ENCODE measurements at places on chromosomes 1 and 21. TPM values are rescaled to one million over a fixed set of nuclear protein-coding genes. Genes with fewer than 3 reads are reported as not detected.

The PPOX gene
- polyA plus RNA-seq = 9.7 TPM

The TGFBR3 gene
- polyA plus RNA-seq = 24.2 TPM

The CD1E gene
- not detected for polyA plus RNA-seq

The ATP1A4 gene
- polyA plus RNA-seq = not detected

The TMEM82 gene
- polyA plus RNA-seq = not detected

The CDC73 gene
- 56.4 TPM for polyA plus RNA-seq

Measured in AG04450 (cell line).